Lower lobe of right lung (tissue), 2 donors: ENCODE measurements at places on chromosomes 1 and 21. TPM values are rescaled to one million over a fixed set of nuclear protein-coding genes. Genes with fewer than 3 reads are reported as not detected.

SPATA17 gene
- 4.0 TPM for total RNA-seq

OR10Z1 gene
- not detected for total RNA-seq

IGSF21 gene
- 1.8 TPM for total RNA-seq

LAMC1 gene
- total RNA-seq, result 96.9 TPM

SASS6 gene
- total RNA-seq, result 3.0 TPM

- DNase-seq, result no peak
Measured at GRCh38 chr1:24560361-24560760, 4.5 kb downstream of the NCMAP start.

GRCh38 chr21:39373634-39374033 lies 24.7 kb upstream of the HMGN1 start:
- DNase-seq, result no peak

- no peak for DNase-seq
Measured at GRCh38 chr21:27648560-27648959, 681.7 kb upstream of the ADAMTS5 start.

DNA sequence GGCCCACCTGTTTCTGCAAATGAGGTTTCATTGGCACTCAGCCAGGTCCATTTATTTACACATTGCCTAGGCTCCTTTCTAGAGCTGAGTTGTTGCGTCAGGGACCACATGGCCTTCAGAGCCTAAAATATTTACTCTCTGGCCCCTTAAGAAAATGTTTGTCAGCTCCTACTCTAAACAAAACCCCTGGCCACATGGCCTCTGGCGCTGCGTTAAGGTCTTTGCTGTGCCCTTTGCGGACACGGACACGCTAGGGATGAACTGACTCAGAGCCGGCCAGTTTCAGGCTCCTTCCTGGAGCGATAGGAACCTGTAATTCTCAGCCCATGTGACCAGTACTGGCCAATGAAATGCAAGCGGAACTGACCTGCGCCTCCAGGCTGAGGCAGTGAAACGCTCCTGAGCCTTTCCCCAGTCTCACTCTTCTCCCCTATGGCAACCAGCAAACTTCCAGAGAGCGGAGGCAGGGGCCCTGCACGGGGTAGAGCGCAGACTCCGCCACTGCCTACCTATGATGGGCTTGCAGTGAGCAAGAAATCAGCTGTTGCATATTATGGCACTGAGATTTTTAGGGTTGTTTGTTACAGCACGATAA lies 160.3 kb downstream of the ETS2 start:
- peak; percentile 80 for DNase-seq

DNA sequence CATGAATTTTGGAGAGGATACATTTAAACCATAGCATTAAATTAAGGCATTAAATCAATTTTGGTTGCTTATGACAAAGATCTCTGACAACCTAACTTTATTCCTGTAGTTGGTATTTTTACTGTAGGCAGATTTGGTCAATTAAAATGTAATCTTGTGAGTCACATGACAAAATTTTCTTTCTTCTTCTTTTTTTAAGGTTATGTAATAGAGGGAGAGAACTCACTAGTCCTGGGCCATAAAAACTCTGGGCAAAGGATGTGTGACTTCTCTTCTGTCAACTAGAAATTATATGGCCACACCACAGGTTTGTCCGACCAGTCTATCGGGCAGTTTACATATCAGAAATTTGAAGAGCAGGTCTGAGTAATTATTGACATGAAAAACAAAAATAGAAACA lies 181.4 kb downstream of the RYR2 start:
- DNase-seq, result no peak

DNA sequence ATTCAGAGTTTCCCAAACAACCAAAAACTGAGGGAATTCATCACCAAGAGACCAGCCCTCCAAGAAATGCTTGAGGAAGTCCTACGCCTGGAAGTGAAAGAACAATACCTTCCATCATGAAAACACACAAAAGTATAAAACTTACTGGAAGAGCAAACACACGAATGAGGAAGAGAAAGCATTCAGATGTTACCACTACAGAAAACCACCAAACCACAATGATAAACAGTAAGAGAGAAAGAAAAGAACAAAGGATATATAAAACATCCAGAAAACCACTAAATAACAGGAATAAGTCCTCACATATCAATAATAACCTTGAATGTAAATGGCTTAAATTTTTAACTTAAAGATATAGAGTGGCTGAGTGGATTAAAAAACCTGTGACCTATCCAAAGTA lies 58.5 kb upstream of the BCL10 start:
- no peak for DNase-seq

DNA sequence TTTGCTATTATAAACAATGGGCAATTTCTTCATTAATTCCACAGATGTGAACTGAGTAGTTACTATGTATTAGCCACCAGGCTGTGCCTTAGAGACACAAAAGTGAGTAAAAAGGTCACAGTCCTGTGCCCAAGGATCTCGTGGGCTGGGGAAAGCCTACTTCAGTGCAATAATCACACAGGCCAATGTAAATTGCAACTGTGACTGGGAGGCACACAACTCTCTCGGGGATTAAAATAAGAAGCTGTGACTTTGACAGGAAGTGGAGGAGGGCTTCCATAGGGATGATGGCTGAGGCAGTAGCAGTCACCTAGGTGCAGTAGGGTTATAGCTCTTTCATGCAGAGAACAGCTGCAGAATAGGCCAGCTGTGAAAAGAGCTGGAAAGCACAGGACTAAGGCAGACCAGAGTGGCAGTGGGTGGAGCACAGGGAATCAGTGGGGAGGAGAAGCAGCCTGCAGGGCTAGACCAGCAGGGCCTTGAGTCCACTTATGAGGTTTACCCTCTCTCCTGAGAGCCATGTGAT lies 121.9 kb downstream of the MAB21L3 start:
- no peak for DNase-seq

- DNase-seq, result no peak
Measured at GRCh38 chr1:56837244-56837939, 17.2 kb upstream of the C8A start.

DNA sequence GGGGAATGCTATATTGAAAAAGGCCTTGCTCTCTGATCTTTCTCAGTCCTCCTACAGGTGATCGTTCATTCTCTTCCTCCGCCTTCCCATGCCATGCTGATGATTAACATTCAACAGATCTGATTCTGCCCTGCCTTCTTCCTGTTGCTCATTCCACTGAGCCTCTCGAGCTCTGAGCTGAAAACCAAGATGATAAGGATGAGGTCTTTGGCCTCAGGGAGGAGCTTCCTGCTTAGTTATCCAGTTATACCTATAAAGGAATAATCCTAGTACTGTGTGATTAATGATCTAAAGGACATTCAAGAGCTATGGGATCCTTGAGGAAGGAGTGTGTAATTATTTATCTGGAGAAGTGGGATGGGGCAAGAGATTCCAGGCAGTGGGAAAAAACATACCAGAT lies 25.2 kb upstream of the MAP3K7CL start:
- DNase-seq, result no peak

DNA sequence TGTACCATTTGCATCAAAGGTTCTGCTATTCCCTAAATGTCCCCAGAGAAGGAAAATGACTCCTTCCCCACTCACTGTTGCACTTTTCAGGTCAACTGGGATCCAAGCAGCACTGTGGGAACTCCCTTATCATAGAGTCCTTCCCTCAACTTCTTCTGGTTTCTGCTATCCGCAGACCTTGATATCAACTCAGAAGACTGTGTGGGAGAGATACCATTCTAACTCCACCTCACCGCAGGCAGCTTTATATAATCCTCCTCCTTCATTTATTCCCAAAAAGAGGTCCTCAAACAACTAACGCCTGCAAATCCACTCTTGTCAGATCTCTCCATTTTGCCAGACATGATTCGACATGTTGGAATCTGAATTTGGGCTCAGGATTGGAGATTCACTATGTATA lies 27.3 kb downstream of the LHX9 start:
- DNase-seq, result no peak

- no peak for DNase-seq
Measured at GRCh38 chr1:163709636-163710035, 387.9 kb downstream of the NUF2 start.

GRCh38 chr1:153614189-153614900 lies 1.4 kb upstream of the S100A16 start:
- DNase-seq, result no peak
